Activated CD8-positive, alpha-beta T cell treated with anti-CD3 and anti-CD28 coated beads for 36 hours (primary cell): ENCODE measurements at places on chromosomes 13 and 19. TPM values are rescaled to one million over a fixed set of nuclear protein-coding genes. Genes with fewer than 3 reads are reported as not detected.
A peak's percentile ranks its signal among the peaks of the same experiment; 100 is the strongest.

ZNF776 gene
- total RNA-seq: 9.8 TPM

PEAK3 gene
- total RNA-seq: not detected

DNA sequence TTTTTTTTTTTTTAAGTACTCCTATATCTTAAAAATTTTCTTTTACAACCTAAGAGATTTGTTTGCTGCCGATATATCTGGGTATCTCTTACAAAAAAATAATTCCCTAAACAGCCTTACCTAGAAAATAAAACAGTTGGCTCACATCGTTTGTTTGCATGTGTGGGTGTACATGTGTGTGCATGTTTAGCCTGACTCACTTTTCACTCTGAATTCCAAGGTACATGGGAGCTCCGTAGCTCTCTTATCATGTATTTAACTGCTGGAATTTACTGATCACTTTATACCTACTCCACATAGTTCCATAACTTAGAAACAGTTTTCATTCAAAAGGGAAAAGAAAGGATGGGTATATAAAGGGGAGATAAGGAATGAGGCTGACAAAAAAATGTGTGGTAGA is 616.5 kb downstream of the GPC6 start:
- peaks cover 2% of the 10 kb centered on the region for H3K4me1 ChIP-seq
- no peak overlapping the region for H3K27ac ChIP-seq
- H3K4me3 ChIP-seq: no peak overlapping the region

GRCh38 chr13:43180837-43181236 is 157.5 kb downstream of the DNAJC15 start:
- H3K4me3 ChIP-seq: no peak overlapping the region
- H3K27ac ChIP-seq: no peak overlapping the region
- peaks cover 5% of the 10 kb centered on the region for H3K27me3 ChIP-seq

- peak overlapping the region; percentile 90 for H3K27ac ChIP-seq
- peak overlapping the region; percentile 60 for H3K4me3 ChIP-seq
- no peaks in the 10 kb centered on the region for H3K27me3 ChIP-seq
- peaks cover 13% of the 10 kb centered on the region for H3K36me3 ChIP-seq
These were observed 149.1 kb downstream of the KLF12 start for GRCh38 chr13:73984949-73985691.

- peak; percentile 55 for DNase-seq
- H3K4me3 ChIP-seq: peak overlapping the region; percentile 94
- peaks cover 7% of the 10 kb centered on the region for H3K36me3 ChIP-seq
- no peaks in the 10 kb centered on the region for H3K27me3 ChIP-seq
- peaks cover 34% of the 10 kb centered on the region for H3K4me1 ChIP-seq
- peak overlapping the region; percentile 95 for H3K27ac ChIP-seq
These were observed 501 bp downstream of the GTPBP3 start for GRCh38 chr19:17337675-17338432.

GRCh38 chr19:38564981-38565690 is 52.6 kb downstream of the MAP4K1 start:
- H3K4me3 ChIP-seq: peak overlapping the region; percentile 35
- no peaks in the 10 kb centered on the region for H3K36me3 ChIP-seq
- H3K27ac ChIP-seq: no peak overlapping the region
- peaks cover 13% of the 10 kb centered on the region for H3K27me3 ChIP-seq
- H3K4me1 ChIP-seq: peaks cover 17% of the 10 kb centered on the region
- DNase-seq: peak; percentile 22

SYCN gene
- total RNA-seq: not detected

DNA sequence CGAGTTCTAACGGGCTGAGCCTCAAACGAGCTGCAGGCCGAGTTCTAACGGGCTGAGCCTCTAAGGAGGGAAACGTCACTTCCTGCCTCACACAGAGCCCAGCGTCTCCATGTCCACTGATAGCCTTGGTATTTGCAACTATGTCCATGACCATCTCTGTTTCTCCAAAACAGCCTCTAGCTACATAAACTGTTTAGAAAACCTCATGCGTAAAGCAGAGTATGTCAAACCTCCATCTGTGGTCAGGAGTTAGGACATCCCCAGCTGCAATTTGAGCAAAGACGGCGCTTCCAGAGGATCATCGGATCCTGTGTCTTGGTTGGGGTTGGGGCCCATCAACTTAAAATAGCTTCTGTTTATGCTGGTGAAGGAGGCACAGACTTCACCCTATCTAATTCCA is 20.8 kb downstream of the RASA3 start:
- H3K27me3 ChIP-seq: no peaks in the 10 kb centered on the region
- peak overlapping the region; percentile 18 for H3K4me3 ChIP-seq
- H3K4me1 ChIP-seq: peaks cover 78% of the 10 kb centered on the region
- DNase-seq: peak; percentile 56

- H3K36me3 ChIP-seq: peaks cover 29% of the 10 kb centered on the region
- H3K27ac ChIP-seq: peak overlapping the region; percentile 53
- no peaks in the 10 kb centered on the region for H3K27me3 ChIP-seq
- DNase-seq: no peak
These were observed 4.6 kb downstream of the FBXL3 start for GRCh38 chr13:77022341-77022740.

DNA sequence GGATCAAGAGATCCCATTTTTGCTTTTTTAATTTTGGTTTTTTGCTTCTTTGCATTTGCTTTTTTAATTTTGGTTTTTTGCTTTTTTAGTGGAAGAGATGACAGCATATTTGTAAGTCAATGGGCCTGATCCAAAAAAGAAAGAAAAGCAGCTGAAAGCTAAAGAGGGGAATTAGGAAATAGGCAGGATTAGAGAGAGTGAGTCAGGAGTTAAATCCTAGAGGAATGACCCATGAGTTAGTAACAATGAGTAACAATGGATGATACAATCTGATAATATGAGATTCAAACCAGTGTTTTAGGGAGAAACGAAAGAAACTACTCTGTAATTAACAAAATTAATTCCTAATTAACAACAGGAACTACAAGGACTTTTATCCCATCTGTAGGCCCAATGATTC is 111.2 kb upstream of the SGCG start:
- peaks cover 1% of the 10 kb centered on the region for H3K27me3 ChIP-seq
- H3K4me1 ChIP-seq: no peaks in the 10 kb centered on the region
- no peak overlapping the region for H3K4me3 ChIP-seq

CDX2 gene
- not detected for total RNA-seq

GRCh38 chr13:93397619-93398018 is 171.0 kb downstream of the GPC6 start:
- H3K36me3 ChIP-seq: no peaks in the 10 kb centered on the region
- no peak overlapping the region for H3K4me3 ChIP-seq
- DNase-seq: no peak
- no peaks in the 10 kb centered on the region for H3K4me1 ChIP-seq
- H3K27me3 ChIP-seq: no peaks in the 10 kb centered on the region
- no peak overlapping the region for H3K27ac ChIP-seq

DNA sequence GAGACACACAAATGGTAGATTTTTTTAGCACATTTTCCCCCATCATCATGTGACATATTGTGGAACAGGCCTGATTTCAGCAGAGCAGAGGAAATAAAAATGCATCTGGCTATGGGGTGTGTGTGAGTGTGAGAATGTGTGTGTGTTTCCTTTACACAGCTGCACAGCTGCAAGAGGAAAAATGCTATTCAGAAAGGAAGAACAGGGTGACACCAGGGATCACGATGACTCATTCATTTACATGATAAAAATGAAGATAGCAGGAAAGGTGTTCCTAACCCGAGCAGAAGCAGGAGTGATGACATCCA is 469.5 kb upstream of the TSHZ3 start:
- H3K36me3 ChIP-seq: no peaks in the 10 kb centered on the region
- no peak overlapping the region for H3K4me3 ChIP-seq
- DNase-seq: no peak
- H3K27me3 ChIP-seq: no peaks in the 10 kb centered on the region
- no peaks in the 10 kb centered on the region for H3K4me1 ChIP-seq

GRCh38 chr13:20320885-20321284 is 88.8 kb upstream of the GJB6 start:
- no peak for DNase-seq
- no peak overlapping the region for H3K4me3 ChIP-seq
- peaks cover 2% of the 10 kb centered on the region for H3K36me3 ChIP-seq
